Upper lobe of right lung (tissue), 1 donor: ENCODE measurements at places on chromosomes 1 and 21. TPM values are rescaled to one million over a fixed set of nuclear protein-coding genes. Genes with fewer than 3 reads are reported as not detected.

- no peak for DNase-seq
- no peaks in the 10 kb centered on the region for H3K4me1 ChIP-seq
- no peak overlapping the region for H3K27ac ChIP-seq
- no peaks in the 10 kb centered on the region for H3K27me3 ChIP-seq
- no peaks in the 10 kb centered on the region for H3K36me3 ChIP-seq
- no peak overlapping the region for H3K4me3 ChIP-seq
These were observed 298.1 kb upstream of the POU3F1 start for GRCh38 chr1:38344716-38345115.

DNA sequence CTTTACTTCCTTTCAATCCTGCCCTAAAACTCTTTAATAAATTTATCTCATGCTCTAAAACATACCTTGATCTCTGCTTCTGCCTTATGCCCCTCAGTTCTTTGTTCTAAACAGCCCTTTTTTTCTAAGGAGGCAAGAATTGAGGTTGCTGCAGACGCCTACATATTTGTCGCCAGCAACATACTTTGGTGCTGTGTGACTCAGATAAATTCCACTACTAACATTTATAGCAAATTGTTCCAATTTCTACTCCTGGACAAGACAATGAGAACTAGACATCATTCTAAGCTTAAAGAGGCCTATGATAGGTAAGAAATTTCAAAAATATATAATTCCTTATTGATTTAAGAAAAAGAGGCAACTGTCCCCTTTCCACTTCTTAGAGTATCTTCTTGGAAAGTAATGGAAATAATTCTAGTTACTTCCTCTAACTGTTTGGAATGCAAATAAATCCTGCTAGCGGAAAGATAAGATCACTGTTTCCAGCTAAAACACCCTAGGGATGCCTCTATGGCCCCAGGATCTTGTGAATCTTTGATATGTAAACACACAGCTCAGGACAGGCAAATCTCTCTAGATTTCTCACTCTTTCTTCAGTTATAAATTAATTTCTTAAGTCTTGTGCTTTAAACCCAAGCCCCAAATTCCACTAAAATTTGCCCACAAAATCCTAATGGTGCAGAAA is 869.1 kb downstream of the KCNT2 start:
- H3K36me3 ChIP-seq = no peaks in the 10 kb centered on the region
- H3K27me3 ChIP-seq = no peaks in the 10 kb centered on the region
- H3K27ac ChIP-seq = no peak overlapping the region
- DNase-seq = no peak
- H3K4me3 ChIP-seq = no peak overlapping the region
- no peaks in the 10 kb centered on the region for H3K4me1 ChIP-seq

DNA sequence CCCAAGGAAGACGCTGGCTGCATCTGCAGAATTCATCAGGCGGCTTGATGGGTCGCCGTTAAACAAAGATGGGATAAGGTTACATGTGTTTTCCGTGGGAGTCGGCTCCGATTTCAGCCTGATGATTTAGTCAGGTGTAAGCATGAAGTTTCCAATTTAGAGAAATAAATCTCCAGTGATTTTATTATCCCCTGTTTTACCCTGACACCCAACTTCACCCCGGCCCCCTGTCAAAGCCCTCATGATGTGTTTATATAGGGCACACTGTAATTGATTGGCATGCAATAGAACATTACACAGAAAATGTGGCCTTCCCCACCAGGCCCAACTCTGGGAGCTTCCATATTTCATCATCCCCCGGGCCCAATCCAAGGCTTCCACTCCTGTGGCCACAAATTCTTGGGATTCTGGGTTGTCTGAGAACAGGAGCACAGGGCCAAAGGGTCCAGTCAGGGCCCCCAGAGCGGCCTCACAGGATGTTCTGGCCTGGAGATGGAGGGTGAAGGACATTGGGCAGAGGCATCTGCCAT is 72.5 kb downstream of the FOXD2 start:
- peaks cover 13% of the 10 kb centered on the region for H3K4me1 ChIP-seq
- no peak for DNase-seq
- no peak overlapping the region for H3K27ac ChIP-seq
- H3K27me3 ChIP-seq = peaks cover 59% of the 10 kb centered on the region
- no peaks in the 10 kb centered on the region for H3K36me3 ChIP-seq
- H3K4me3 ChIP-seq = no peak overlapping the region

Gene SPRR2F
- total RNA-seq = not detected

Gene CRABP2
- 1.4 TPM for total RNA-seq

- no peak overlapping the region for H3K4me3 ChIP-seq
- peaks cover 15% of the 10 kb centered on the region for H3K4me1 ChIP-seq
- H3K27me3 ChIP-seq = no peaks in the 10 kb centered on the region
- H3K36me3 ChIP-seq = peaks cover 53% of the 10 kb centered on the region
These were observed 16.7 kb downstream of the SNIP1 start for GRCh38 chr1:37537378-37537777.

DNA sequence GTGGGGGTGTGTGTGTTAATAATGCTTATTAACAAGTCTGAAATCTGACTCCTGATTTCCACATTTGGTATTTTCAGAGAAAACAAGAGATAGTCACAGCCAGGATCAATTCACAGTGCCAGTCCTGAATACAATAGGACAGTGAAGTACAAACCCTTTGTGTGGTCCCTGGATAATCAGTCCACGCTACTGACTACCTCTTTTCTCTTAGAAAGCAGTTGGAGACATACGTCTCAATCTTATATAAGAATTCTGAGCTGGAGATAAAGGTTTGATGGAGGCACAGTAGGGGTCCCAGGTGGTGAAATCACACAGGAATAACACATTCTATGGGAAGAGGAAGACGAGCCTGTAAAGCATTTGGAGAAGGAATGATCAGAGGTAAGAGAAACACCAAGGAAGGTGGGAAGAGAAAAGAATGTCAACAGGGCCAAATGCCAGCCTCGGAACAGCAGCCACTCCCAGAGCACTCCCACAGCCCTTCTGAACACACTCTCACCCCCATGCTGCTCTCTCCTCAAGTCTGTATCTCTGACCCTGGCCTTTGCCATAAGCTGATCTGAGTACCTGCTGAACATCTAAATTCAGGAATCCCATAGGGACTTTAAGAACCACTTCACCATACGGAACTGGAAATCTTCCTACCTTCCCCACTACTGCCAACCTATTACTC is 48.6 kb downstream of the TRAF5 start:
- H3K36me3 ChIP-seq = peaks cover 9% of the 10 kb centered on the region
- no peaks in the 10 kb centered on the region for H3K27me3 ChIP-seq
- H3K27ac ChIP-seq = no peak overlapping the region
- H3K4me3 ChIP-seq = no peak overlapping the region
- DNase-seq = no peak

Gene MTARC1
- total RNA-seq = 25.2 TPM

- H3K36me3 ChIP-seq = no peaks in the 10 kb centered on the region
- peaks cover 21% of the 10 kb centered on the region for H3K4me1 ChIP-seq
- no peak overlapping the region for H3K27ac ChIP-seq
- DNase-seq = no peak
- H3K27me3 ChIP-seq = no peaks in the 10 kb centered on the region
These were observed 31.7 kb downstream of the DSTYK start for GRCh38 chr1:205179842-205180241.

Gene FGR
- total RNA-seq = 149 TPM

Gene RAB7B
- total RNA-seq = 7.0 TPM

DNA sequence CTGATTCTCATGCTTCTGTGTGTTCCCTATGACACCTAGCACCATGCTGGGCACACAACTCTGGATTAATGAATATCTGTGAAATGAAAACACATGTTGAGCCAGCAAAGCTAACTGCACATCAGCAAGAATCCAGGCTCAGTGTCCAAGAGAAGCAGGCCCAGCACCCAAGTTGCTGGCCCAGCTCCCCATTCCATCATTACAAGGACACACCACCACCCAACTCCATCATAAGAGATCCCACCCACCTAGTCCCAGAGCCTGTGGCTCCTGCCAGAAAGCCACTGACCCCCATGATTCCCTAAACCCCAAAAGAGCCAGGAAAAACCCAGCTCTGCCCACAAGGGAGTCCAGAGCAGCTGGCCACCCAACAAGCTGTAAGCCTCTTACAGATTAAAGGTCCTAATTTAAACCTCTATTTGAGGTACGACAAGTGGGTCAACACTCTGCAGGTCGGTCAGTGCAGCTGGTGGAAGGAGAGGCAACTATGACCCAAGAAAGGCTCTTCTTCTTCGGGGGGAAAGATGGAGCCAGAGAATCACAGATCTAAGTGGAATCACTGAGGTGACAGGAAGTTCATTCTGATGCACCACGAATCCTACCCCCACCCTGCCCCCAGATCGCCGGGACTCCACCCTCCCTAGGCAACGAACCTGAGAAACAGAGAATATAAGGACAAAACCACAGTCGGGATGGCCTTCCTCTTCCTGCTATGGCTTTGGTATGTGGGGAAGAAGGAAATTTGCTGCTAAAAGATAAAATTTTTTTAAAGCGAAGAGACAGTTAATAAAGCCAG is 58.2 kb downstream of the CD34 start:
- H3K4me1 ChIP-seq = peaks cover 68% of the 10 kb centered on the region
- H3K4me3 ChIP-seq = no peak overlapping the region
- no peaks in the 10 kb centered on the region for H3K27me3 ChIP-seq
- DNase-seq = no peak

GRCh38 chr1:109151146-109151990 is 37.5 kb downstream of the ELAPOR1 start:
- H3K27ac ChIP-seq = no peak overlapping the region
- H3K36me3 ChIP-seq = no peaks in the 10 kb centered on the region
- no peak for DNase-seq
- H3K4me1 ChIP-seq = no peaks in the 10 kb centered on the region
- H3K27me3 ChIP-seq = no peaks in the 10 kb centered on the region

- no peak for DNase-seq
- H3K27me3 ChIP-seq = no peaks in the 10 kb centered on the region
- H3K4me1 ChIP-seq = peaks cover 13% of the 10 kb centered on the region
- no peaks in the 10 kb centered on the region for H3K36me3 ChIP-seq
- H3K27ac ChIP-seq = peak overlapping the region; percentile 75
- H3K4me3 ChIP-seq = no peak overlapping the region
These were observed 6.2 kb upstream of the ZNF281 start for GRCh38 chr1:200415789-200416593.

DNA sequence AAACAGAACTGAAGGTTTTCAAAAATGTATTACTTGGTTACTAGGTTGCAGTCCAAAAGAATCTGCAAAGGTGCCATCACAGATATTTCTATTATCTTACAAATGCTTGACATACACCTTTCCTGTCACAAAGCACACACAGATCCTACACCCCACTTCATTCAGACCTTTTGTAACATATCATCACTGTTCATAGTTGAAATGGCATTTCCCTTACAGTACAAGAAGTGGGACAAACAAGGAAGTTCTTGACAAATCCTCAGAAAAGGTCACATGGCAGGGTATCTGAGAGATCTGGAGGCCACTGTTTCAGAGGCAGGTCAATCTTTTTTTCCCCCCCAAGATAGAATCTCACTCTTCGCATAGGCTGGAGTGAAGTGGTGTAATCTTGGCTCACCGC is 21.3 kb downstream of the TOR1AIP2 start:
- H3K36me3 ChIP-seq = peaks cover 58% of the 10 kb centered on the region
- DNase-seq = no peak
- H3K4me1 ChIP-seq = no peaks in the 10 kb centered on the region
- no peak overlapping the region for H3K4me3 ChIP-seq

DNA sequence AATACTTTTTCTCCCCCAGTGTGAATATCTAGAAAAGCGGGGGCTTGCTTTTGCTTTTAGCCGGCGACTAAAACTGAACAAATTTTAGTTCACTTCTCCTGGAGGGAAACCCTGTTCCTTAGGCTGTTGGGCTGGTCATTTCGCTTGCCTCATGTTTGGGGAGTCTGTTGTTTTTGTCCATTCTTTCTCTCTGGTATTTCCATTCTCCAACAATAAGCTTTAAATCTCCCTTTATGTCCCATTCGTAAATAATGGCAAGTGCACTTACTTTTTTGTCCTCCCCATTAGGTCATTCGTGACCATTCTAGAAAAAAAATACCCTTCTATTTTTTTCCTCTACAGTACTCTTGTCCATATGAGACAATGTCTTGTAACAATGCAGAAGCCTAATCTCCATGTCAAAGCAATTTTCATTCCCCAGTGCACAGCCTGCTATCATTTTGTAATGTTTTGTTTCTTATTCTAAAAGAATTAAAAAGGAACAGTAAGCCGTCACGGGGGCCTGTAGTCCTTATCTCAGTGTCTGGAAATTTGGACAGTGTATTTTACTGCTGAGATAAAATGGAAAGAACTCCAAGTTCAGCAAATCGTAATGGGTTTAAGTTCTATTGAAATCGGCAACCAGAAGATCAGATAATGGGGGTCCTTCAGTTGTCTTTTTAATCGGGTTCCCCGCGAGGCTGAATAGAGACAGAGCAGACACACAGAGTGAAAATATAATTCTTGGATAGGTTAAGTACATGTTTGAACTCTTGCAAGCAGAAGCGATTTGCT is 21.8 kb downstream of the PROX1 start:
- H3K4me1 ChIP-seq = no peaks in the 10 kb centered on the region
- DNase-seq = no peak
- no peaks in the 10 kb centered on the region for H3K27me3 ChIP-seq
- H3K4me3 ChIP-seq = no peak overlapping the region
- H3K27ac ChIP-seq = no peak overlapping the region

DNA sequence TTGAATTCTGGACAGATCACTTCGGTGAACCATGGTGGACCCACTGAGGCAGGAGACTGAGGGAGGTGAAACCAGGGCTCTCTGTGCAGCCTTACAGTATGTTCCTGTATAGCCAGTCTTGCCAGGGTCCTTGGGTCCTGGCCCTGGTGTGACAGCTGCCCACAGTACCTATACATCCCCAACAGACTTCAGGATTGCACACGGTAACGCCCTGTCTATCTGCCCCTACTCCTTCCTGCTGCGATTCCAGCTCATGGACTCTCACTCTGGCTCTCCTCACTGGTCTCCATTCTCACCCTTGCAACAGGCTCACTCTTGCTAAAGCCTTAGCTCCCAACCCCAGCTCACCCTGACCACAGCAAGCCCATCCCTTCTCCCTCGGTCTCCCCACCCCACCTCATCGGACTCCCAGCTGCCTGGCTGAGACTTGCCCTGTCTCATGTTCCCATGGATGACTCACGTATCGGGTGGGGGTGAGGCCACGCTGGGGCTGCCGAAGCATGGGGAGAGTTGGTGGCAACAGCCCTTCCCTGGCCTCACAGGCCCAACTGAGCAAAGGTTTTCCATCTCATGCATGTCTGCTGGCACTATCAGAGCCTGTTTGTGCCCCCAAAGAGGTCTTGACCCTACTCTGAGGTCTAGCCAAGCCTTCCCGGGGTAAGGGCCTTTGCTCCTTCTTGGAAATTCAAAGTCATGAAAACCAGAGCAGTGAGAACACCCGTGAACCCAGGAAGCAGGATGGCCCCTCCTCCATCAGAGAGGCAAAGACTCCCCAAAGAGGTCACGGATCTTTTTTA is 7.1 kb downstream of the PHLDA3 start:
- H3K4me3 ChIP-seq = no peak overlapping the region
- peaks cover 59% of the 10 kb centered on the region for H3K4me1 ChIP-seq
- H3K27me3 ChIP-seq = no peaks in the 10 kb centered on the region
- peaks cover 17% of the 10 kb centered on the region for H3K36me3 ChIP-seq

Gene ACKR1
- 146 TPM for total RNA-seq

DNA sequence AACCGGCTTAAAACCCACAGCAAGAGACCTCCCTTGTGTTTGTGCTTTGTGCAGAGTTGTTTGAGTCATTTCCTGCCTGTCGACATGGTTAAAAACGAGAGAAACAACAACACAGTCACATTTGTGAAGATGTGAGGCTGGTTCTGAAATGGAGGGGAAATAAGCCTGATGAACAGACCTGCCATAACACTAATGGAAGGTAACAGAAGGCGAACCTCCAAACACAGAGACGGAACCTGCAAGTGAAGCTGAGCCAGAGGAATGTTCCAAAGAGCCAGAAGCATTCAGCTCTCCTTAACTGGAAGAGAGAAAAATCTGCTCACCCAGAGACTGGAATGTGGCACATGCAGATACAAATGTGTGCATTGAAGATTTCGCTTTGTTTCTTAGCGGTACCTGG is 53.2 kb upstream of the RAVER2 start:
- H3K4me1 ChIP-seq = peaks cover 14% of the 10 kb centered on the region
- no peak for DNase-seq
- H3K27me3 ChIP-seq = no peaks in the 10 kb centered on the region
- H3K36me3 ChIP-seq = no peaks in the 10 kb centered on the region
- H3K27ac ChIP-seq = peak overlapping the region; percentile 1
